ENCODE measurements at places on chromosomes 5 and 9.

DNA sequence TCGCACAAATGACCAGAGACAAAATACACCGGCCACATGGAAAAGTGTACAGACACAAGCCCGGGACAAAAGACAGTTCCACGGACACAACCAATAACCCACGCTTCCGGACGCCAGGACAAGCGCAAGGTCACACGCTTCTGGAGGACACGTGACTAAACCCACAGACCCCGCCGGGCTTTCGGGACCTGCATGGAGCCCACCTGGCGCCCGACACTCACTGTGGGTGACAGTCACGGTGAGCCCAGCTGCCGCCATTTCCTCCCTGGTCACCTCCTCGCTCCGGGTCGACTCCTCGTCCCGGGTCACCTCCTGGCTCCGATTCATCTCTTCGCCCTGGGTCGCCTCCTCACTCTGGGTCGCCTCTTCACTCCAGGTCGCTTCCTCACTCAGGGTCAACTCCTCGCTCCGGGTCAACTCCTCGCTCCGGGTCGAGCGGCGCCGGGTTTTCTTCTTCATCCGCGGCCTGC is 470 bp downstream of the BAG1 start:
- DNase-seq: no peak

GRCh38 chr5:59040024-59040803 is 457.3 kb downstream of the RAB3C start:
- DNase-seq: no peak

DNA sequence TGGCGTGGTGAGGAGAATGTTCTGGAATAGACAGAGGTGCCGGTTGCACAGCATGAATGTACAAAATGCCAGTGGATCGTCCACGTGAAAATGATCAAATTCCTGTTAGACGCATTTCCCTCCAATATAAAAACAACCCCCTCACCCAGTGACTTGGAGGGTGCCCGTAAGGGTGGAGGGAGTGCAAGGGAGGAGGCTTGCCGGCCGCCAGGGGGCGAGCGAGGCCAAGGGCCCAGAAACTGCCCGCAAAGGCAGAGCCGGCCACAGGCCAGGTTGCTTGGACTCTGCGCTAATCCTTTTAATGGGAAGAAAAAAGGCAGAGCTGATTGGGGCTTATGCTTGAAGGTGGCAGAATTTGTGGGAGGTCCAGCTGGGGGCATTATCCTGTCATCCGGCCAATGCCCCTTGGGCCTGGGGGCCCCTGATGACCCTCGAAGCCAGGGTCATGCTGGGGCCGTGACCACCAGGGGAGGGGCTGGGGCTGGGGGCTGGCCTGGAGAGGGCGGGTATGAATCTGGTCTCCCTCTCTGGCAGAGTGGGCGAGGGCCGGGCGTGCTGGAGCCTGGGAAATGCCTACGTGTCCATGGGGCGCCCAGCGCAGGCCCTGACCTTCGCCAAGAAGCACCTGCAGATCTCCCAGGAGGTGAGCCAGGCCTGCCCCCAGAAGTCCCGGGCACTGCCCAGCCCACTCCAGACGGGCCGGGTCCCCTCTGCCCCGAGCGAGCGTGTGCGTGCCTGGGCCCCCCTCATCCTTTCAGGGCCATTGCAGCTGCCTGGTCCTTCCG is 12.0 kb downstream of the GPSM1 start:
- DNase-seq: no peak

DNA sequence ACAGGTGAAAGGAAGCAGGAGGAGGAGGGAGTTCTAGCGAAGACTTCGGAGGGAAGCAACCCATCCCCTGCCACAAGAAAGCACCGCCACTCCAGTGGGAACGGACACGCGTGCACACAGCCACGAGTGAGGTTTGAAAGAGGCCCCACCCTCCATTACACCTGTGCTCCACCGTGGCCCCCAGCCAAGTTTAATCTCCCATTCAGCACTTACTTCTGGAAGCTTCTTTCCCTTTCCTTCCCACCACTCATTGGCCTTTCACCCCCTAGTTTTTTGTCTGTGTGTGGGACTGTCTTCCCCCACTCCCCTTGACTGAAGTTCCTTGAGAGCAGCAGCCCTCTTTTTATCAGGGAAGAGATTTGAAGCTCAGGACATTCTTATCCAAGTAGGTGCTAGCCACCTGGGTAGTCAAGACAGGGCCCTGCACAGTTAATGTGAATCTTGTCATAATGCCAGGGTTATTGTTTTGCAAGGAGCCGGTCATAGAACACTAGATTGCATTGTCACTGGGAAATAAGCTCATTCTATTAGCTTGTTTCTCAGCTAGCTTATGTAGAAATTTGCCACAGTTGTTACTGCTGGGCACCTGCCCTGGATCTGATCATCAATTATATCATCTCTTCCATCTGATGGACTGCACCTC is 256.0 kb downstream of the DOCK8 start:
- DNase-seq: no peak

DNA sequence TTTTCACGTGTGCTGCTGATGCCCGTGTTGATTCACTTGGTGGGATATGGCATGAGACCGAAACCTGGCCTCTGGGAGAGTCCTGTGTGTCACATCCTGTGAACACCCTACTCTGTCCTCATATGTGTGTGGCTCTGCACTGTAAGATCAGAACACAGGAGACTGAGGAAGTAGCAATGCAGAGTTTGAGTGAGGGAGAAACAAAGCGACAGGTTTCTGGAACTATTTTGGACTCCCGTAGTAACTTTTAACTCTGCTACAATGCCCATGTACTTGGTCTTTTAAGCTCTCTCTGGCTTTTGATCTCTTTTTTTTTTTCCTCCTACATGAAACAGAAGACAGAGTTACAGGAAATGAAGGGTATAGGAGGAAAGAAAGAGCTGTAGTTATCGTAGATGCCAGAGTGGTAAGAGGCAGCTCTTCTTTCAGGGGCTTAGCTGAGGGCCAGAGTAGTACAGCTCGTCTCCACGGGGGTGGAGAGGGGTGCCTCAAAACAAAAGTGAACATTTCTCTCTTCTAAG is 26.6 kb downstream of the GRAMD2B start:
- DNase-seq: no peak

Data from NCI-H1436 treated with DMSO at 0.1 percent for 48 hours (cell line).